SK-N-SH (cell line): ENCODE measurements at places on chromosomes 7 and 10.

- no peak overlapping the region for H3K27ac ChIP-seq
- H3K36me3 ChIP-seq: no peaks in the 10 kb centered on the region
- H3K4me3 ChIP-seq: no peak overlapping the region
Observed at GRCh38 chr10:51204701-51205100, 130.4 kb downstream of the PRKG1 start.

DNA sequence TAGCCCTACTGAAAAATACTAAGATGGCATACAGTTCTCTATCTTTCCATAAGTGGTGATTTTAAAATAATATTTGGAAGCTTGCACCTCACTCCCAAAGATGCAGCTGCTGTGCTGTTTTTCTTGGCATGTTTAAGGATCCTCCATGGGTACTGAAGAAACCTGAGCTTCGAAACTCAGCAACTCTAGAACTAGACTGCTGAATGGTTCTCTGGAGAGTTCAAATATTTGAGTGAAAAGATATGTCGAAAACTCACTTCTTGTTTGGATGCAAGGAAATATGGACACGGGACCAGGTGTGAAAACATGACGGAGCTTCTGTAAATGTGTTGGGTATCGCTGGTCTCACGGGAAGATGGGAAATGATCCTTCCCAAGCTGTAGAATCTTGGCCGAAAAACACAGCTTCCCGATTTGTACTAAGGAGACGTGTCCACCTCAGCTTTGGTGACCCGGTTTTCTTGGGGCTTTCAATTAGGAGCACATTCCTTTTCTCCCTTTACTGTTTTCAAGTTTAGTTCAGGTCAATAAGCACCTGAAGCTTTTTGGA lies 543.8 kb upstream of the NRP1 start:
- no peaks in the 10 kb centered on the region for H3K36me3 ChIP-seq
- H3K27ac ChIP-seq: no peak overlapping the region
- H3K4me1 ChIP-seq: no peaks in the 10 kb centered on the region
- no peak overlapping the region for H3K4me3 ChIP-seq

DNA sequence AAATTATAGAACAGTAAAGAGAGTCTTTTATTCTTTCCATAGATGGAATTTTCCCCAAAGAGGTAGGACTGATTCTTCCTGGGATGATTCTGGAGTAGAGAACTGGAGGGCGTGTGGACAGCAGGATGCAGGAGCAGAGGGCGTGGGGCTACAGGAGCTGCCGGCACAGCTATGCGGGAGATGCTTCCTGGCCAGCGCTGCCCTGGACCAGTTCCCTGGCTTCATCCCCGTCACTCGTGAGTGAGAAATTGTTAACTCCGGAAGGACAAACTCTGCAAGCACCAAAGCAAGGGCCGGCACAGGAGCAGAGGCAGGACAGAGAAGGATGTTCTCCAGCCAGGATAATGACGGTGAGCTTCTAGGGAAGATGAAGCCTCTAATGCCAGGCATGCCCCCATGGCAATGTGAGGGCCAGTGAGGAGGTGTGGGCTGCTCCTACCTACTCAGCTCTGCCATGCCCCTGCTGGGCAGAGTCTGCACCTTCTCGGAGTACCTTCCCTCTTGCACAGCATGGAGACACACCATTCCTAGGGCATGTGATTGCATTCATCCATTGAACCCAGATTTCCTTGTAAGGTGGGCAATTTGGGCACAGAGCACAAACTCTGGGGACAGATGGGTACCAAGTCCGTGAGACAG lies 760.9 kb upstream of the IGFBP3 start:
- no peak overlapping the region for H3K27ac ChIP-seq
- H3K4me1 ChIP-seq: no peaks in the 10 kb centered on the region
- no peak for DNase-seq

- no peak for DNase-seq
- no peaks in the 10 kb centered on the region for H3K27me3 ChIP-seq
- peaks cover 26% of the 10 kb centered on the region for H3K36me3 ChIP-seq
- H3K27ac ChIP-seq: no peak overlapping the region
- no peak overlapping the region for H3K4me3 ChIP-seq
Observed at GRCh38 chr10:104309980-104310978, 28.0 kb downstream of the ITPRIP start.

DNA sequence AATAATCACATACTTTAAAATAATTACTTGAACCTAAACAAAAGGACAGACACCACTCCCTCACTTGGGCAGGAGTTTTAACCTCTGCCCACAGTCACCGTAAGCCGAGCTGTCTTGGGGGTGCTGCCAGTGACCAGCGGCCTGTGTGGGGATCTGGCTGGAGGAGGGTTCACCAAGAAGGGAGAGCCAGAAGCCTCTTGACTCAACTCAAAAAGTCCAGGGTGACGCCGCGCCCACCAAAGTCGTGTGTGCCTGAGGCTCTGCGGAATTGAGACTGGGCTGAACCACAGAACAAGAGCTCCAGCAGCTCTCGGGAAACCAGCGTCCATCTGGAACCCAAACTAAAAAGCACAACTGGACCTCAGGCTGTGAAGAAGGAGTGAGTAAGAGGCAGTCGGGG lies 35.8 kb downstream of the ZFAND2A start:
- 0 out of 2 replicates have a peak, but pooled peaks cover 8% of the 10 kb centered on the region for H3K4me1 ChIP-seq
- no peak overlapping the region for H3K4me3 ChIP-seq
- no peaks in the 10 kb centered on the region for H3K27me3 ChIP-seq
- no peak overlapping the region for H3K27ac ChIP-seq
- DNase-seq: no peak

DNA sequence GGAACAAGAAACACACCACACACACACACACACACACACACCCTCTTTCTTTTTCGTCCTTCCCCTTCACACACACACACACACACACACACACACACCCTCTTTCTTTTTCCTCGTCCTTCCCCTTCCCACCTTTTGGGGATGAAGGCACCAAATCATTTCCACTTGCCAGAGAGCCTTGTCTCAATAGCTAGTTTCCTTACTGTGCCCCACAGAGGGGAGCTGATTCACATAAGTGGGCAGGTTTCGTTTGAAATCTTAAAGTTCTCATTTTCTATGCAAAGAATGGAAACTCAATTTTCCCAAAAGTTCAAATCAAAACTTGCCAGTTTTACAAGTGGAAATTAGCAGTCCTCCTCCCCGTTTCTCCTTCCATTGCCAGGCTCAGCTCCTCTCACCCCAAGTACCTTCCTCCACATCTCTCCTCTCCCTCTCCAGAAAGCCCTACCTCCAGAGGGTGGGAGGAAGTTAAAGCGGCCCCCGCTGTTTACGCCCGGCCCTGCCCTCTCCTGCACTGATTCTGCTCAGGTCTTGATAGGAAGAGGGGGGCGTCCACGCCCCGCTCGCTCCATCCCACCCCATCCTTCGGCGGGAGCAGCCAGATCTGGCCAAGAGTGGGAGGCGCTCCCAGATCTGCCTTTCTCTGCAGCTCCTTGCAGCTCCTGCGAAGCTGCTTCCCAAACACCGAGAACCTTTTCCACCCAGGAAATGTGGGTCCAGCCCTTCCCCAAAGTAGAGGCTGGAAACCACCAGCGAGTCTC lies 1.3 kb downstream of the CTTNBP2 start:
- no peak overlapping the region for H3K27ac ChIP-seq
- peaks cover 3% of the 10 kb centered on the region; the same call in 1 of the 2 replicates for H3K4me1 ChIP-seq
- no peaks in the 10 kb centered on the region for H3K36me3 ChIP-seq
- DNase-seq: peak; percentile 24
- peaks cover 59% of the 10 kb centered on the region for H3K27me3 ChIP-seq

- H3K27me3 ChIP-seq: no peaks in the 10 kb centered on the region
- H3K27ac ChIP-seq: no peak overlapping the region
- H3K4me1 ChIP-seq: peaks cover 8% of the 10 kb centered on the region
Observed at GRCh38 chr7:27916372-27916771, 176.4 kb downstream of the TAX1BP1 start.

DNA sequence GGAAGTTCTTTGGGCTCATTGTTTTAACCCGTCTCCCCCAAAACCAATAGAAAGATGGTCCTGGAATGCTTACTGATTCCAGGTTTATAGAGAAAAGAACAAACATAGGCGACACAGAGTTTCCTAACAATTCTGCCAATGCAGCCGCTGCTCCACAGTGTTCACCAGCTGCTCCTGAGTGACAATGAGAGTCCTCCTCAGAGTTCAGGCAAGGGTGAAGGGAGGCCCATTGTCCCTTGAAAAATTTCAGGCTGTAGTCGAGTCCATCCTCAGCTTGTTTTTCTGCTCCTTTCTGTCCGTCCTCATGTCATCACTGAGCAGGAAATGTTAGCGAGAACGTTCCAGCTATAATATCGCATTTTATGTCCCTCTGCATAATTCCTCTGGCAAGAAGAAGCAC lies 537.6 kb downstream of the TCERG1L start:
- peaks cover 8% of the 10 kb centered on the region; the same call in 1 of the 2 replicates for H3K4me1 ChIP-seq
- H3K27me3 ChIP-seq: no peaks in the 10 kb centered on the region
- no peak for DNase-seq
- no peaks in the 10 kb centered on the region for H3K36me3 ChIP-seq
- no peak overlapping the region for H3K4me3 ChIP-seq

DNA sequence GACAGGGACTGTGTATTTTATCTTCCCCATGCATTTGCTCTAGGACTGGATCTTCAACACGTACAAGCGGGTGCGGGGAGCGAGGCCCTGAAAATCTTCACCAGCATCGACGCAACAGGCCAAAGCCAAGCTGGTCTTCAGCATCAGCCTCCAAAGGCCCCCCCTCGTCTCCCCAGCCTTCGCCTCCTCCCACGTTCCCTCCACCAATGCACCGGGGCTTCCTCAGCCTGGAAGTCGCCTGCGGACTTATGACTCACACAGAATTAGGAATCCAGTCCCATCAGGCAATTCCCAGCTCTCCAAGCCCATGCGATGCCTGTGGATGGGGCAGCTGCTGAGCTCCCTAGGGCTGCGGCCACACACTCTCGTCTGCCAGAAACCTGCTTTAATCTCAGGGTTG lies 36.3 kb upstream of the RNF32 start:
- H3K27ac ChIP-seq: no peak overlapping the region
- H3K4me1 ChIP-seq: peaks cover 6% of the 10 kb centered on the region; the same call in 1 of the 2 replicates
- no peaks in the 10 kb centered on the region for H3K36me3 ChIP-seq
- peaks cover 13% of the 10 kb centered on the region; the same call in 1 of the 2 replicates for H3K27me3 ChIP-seq

- no peak overlapping the region for H3K27ac ChIP-seq
- no peak overlapping the region for H3K4me3 ChIP-seq
- H3K4me1 ChIP-seq: no peaks in the 10 kb centered on the region
Observed at GRCh38 chr7:155355176-155355575, 57.5 kb downstream of the INSIG1 start.

GRCh38 chr10:33441561-33441960 lies 107.1 kb upstream of the NRP1 start:
- H3K27me3 ChIP-seq: no peaks in the 10 kb centered on the region
- no peak overlapping the region for H3K4me3 ChIP-seq
- H3K27ac ChIP-seq: no peak overlapping the region
- DNase-seq: no peak
- no peaks in the 10 kb centered on the region for H3K36me3 ChIP-seq
- no peaks in the 10 kb centered on the region for H3K4me1 ChIP-seq

DNA sequence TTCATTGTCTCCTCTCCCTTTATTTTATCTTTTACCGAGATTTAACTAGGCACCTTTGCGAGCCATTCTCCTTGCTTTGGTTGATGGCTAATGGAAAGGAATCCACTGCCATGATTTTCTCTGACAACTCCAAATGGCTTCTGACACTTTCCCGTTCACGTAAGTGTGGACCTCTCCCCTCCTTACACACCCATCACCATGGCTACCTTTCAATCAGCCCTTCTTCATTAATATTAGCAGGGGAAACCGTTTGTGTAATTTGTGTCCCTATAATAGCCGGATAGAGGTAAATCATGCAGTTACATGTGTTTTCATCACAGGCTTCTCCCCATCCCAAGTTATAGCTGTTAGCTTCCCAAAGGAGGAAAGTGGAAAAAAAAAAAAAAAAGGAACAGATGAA lies 767.3 kb downstream of the MAGI2 start:
- H3K27me3 ChIP-seq: no peaks in the 10 kb centered on the region
- H3K4me1 ChIP-seq: no peaks in the 10 kb centered on the region
- H3K36me3 ChIP-seq: no peaks in the 10 kb centered on the region
- H3K4me3 ChIP-seq: no peak overlapping the region
- H3K27ac ChIP-seq: no peak overlapping the region

GRCh38 chr10:14782691-14783363 lies 8.1 kb upstream of the FAM107B start:
- no peak for DNase-seq
- H3K4me1 ChIP-seq: no peaks in the 10 kb centered on the region
- H3K36me3 ChIP-seq: no peaks in the 10 kb centered on the region
- no peak overlapping the region for H3K27ac ChIP-seq
- no peaks in the 10 kb centered on the region for H3K27me3 ChIP-seq

DNA sequence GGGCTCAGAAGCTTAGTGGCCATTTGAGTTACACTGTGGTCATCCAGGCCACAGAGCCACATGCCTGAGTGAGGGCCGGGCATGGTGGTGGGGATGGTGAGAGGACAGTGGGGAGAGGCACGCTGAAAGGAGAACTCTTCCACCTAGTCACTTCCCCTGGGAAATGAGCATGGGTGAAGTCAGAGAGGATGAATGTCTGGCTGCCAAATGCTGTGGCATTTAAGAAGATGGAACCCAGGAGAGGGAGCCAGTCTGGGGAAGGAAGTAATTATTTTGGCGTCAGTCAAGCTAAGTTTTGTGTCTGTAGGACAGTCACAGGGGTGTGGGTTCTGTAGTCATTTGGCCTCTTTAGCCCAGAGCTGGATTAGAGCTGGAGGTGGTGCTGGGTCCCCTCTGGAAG lies 86.0 kb upstream of the PODXL start:
- no peaks in the 10 kb centered on the region for H3K27me3 ChIP-seq
- H3K27ac ChIP-seq: no peak overlapping the region
- no peak for DNase-seq
- H3K4me1 ChIP-seq: no peaks in the 10 kb centered on the region

DNA sequence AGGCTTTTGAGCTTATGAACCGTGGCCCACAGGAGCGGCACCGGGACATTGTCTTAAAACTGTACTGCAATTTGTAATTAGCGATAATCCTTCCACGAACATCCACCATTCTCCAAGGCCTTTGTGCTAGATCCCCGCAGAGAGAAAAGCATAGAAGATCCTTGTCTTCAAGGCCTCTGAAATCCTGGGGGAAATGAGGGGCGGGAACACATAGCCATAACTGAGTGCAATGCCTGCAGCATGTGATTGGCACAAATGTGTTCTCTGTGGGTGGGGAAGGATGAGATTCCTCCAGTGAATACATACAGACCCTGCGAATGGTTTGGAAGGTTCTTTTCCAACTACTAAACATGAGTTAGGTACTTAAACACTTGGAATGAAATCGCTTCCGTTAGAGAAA lies 25.9 kb upstream of the PROSER2 start:
- H3K36me3 ChIP-seq: no peaks in the 10 kb centered on the region
- no peak overlapping the region for H3K4me3 ChIP-seq
- H3K27me3 ChIP-seq: no peaks in the 10 kb centered on the region
- DNase-seq: no peak

DNA sequence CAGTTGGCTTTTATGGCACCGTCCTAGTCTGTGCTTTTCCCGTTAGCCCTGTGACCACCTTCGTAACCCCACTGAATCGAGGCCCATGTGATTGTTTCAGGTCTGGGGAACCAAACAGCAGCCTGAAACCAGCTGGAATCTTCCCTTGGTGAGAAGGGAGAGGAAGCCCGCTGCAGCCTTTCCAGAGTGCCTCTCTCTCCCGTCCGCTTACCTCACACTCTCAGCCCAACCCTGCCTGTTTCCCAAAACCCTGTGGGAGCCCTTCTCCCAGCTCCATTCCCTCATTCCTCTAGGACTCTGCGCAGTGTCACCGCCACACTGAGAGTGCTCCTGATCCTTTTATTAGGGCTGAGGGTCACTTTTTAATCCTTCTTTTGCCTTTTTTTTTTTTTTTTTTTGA lies 139.6 kb downstream of the WDR37 start:
- no peak overlapping the region for H3K4me3 ChIP-seq
- H3K27me3 ChIP-seq: no peaks in the 10 kb centered on the region
- H3K4me1 ChIP-seq: no peaks in the 10 kb centered on the region
- H3K36me3 ChIP-seq: no peaks in the 10 kb centered on the region

GRCh38 chr10:25999295-25999981 lies 65.4 kb downstream of the MYO3A start:
- DNase-seq: no peak
- no peaks in the 10 kb centered on the region for H3K4me1 ChIP-seq
